Esophagus mucosa (tissue), 1 donor: ENCODE measurements at places on chromosomes 7 and 10.

DNA sequence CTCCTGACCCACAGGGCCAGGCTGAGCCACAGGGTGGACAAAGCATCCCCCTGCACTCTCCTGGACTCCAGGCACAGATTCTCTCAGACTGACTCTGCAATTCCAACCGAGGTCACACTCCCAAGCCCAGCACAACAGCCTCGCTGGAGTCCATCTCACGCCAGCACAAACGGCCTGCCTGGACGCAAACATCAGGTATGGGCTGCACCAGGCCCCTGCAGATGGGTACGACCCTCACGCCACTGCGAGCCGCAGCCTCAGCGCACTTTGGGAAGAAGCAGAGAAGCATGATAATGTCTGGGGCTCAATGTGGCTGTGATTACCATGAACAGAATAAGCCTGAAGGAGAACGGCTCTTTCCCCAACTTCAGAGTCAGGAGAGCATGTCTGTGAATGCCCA, 66.4 kb upstream of the CFAP46 start:
- ATAC-seq, result no peak

DNA sequence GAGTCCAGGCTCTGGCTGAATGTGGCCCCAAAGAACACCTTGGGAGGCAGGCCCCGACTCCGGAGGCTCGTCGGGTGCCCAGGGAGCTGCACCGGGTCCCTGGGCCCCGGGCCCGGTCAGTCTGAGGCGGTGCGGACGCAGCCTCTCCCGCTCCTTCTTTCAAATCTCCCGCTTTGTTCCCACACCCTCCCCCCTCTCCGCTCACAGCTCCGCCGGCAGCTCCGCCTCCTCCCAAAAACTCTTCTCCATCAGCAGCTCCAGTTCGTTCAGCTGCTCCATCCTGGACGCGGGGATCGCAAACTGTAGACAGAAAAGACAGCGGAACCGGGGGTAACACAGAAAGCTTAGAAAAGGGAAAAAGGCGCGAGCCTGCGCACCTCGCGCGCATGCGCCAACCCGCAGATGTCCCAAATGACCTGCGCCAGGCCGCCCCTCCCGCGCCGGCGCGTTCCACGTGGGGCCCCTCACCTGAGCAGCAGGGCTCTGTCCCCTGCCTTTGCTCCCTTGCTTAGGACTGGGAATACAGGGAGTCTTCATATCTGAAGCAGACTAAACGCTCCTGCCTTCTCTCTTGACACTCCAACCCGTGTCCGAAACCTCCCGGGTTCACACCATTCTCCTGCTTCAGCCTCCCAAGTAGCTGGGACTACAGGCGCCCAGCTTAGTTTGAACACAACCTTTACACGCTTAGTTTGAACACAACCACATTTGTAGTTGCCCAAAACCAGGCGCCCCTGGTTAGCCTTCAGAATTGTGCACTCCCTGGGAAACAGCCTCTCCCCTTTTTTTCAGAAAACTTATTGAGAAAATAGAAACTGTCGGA, at the start of gene DNA2:
Gene DNA2, minus strand, starts transcription at position 388 of the 823 bp plus-strand sequence. Its CDS starts 109 bp downstream, at position 279.
- peak; percentile 86 for ATAC-seq

GRCh38 chr7:37823557-37823956, 24.8 kb upstream of the NME8 start:
- no peak for ATAC-seq

- no peak for ATAC-seq
Observed at GRCh38 chr10:91090761-91091529, 129.5 kb upstream of the PCGF5 start.

GRCh38 chr7:43037531-43037930, 74.9 kb upstream of the HECW1 start:
- ATAC-seq, result no peak

DNA sequence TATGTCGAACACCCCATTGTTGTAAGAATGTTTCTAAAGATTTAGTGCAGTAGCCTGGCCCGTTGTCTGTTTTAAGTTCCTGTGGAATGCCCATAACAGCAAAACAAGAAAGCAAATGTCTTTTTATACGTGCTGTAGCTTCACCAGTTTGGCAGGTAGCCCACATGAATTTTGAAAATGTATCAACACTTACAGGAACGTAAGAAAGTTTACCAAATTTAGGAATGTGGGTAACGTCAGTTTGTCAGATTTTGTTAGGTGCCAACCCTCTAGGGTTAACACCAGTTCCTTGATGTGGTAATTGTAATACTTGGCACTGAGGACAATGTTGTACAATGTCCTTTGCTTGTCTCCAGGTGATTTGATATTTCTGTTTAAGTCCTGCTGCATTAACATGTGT, 3.2 kb upstream of the GIMAP4 start:
- no peak for ATAC-seq

DNA sequence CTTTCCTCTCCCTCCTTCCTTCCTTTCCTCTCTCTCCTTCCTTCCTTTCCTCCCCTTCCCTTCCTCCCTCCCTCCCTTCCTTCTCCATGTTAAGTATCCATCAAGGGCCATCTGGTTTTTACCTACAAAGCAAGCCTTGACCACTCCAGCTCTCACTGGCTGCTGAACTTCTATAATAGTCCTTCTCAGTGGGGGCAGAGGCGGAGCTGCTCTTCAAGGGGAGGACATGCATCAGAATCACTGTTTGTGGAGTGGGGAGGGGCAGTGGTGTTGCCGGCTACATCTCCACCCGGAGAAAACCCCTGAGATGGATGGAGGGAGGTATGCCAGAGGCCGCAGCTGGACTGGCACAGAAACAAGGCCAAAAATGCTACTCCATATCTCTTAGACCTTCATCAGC, 25.9 kb downstream of the LAMB1 start:
- ATAC-seq, result no peak

GRCh38 chr10:93406364-93407145, 75.6 kb downstream of the MYOF start:
- ATAC-seq, result peak; percentile 51

DNA sequence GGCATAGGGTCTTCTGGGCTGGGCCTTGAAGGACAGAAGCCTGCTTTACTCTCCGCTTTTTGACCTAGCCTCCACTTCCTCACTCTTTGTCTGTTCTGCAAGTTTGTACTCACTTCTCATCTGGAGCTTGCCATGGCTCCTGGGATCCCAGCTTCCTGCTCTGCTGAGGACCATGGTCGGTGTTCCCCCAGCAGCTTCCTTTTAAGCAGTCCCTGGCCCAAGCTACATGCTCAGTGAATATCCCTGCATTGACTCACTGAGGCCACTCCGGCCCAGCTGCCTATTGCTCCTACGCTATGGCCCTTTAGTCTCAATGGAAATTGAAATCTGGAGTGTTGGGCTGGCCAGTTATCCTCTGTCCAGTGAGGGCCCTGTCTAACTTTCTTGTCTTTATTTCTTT, 427.7 kb downstream of the RPS24 start:
- ATAC-seq, result no peak

DNA sequence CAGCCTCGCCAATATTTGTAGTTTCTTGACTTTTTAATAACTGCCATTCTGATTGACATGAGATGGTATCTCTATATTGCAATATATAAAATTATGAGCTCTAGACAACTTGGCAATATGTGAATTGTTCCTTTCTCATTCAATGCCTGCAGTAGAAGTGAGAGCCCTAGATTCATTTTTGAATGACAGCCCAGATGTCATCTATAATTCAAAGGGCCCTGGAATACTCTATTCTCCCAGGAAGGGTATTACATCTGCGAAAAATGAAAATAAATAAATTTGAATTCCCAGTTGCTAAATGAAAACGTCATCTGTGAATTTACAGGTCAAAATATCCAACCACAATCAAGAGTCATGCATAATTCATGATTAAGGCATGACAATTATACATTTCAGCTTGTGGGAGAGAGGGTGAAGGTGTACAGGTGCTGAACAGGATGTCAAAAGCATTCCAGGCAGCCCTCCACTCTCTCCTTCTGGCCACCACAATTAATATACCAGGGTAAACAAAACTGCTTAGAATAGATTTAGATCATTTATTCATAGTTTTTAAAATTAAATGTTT, 1147.3 kb downstream of the XPNPEP1 start:
- no peak for ATAC-seq

DNA sequence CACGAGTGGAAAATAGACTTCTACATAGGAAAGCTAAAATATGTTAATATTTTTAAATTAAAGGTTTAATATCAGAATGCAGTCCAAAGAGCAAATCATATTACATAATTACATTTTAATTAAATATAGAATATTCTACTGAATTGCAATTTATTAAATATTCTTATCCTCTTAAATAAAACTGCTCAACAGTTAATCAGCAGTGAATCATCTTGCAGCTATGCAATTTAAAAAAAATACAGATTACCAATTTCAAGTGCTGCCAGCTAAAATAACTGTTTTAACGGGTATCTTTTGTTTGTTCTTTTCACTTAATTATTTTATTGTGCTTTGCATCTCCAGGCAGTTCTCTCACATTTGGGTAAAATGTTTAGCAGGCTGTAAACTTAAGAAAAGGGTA, 82.2 kb downstream of the ZNRF2 start:
- ATAC-seq, result no peak

DNA sequence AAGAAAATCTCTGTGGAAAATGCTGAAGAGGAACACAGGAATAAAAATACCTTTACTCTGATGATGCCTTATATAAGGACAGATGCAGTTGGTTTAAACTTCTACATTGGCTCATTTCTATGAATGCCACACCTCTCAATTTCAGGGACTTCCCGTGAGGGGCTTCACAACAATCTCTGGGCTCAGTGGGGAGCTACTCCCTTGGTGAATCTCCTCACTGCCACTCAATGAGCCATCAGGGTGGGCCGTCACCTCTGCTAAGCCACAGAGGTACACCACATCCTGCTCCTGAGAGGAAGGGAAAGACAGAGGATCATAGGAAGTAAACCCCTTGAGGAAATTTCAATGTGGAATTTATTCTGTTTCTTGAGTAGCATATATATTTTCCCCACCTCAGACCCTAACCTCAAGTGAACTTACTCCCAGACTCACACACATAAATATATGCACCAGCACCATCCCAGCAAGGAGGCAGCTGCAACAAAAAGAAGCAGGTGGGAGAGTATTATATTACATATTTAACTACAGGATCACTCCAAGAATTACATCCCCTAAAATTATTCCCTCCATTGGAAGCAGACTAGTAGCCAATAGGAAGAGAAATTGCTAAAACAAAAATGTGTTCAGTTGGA, 63.3 kb upstream of the PRSS1 start:
- no peak for ATAC-seq

DNA sequence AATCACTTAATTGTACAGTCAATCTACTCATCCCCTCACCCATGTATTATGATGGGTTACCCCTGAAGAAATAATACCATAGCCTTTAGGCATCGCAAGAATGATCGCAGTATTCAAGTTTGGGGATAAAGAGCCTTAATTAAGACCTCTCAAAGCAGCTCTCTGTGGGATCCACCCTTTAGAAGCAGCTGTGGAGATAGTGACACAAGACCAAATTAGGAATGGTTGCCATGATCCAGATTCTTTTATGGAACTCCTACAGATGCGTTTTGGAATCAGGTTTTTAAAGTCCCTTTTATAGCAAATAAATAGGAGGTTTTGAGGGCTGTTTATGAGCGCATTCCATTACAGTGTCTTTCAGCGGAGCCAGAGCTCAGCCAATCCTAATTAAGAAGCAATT, 12.2 kb downstream of the TES start:
- ATAC-seq, result no peak

DNA sequence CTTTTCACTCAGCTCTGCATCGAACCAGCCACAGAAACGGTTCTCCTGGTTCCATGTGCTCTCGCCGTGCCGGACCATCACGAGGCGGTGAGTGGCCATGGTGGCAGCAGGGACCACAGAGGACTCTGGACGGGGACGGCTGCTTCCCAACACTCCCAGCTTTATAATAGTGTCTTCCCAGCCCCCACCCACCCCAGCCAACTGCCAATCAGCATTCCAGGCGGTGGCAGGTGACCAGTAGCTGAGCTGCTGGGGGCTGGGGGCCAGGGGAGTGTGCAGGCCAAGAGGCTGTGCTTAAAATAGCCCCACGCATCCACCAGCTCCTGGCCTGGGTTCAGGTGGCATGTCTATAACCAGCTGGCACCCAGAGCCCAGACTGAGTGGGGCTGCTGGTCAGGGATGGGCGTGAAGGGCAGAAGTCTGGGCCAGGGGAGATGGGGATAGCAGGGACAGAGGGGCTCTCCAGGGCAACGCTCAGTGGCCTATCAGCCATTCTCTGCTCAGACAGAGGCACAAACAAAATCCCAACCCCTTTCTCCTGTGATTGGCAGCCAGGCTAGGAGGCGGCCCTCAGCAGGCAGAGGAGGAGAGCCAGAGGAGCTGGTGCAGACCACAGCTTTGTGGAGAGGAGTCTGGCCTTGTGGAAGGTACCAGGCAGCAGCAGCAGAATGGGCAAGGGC, at the start of gene PGAM2:
Gene PGAM2, minus strand, starts transcription at position 137 of the 680 bp plus-strand sequence. Its CDS starts 38 bp downstream, at position 99.
- ATAC-seq, result peak; percentile 26

- ATAC-seq, result no peak
Observed at GRCh38 chr10:1538121-1538520, 199.2 kb downstream of the ADARB2 start.

GRCh38 chr10:70784471-70784870, 706 bp downstream of the TBATA start:
- ATAC-seq, result peak; percentile 43

- ATAC-seq, result no peak
Observed at GRCh38 chr10:13016426-13016825, 14.9 kb upstream of the CCDC3 start.

DNA sequence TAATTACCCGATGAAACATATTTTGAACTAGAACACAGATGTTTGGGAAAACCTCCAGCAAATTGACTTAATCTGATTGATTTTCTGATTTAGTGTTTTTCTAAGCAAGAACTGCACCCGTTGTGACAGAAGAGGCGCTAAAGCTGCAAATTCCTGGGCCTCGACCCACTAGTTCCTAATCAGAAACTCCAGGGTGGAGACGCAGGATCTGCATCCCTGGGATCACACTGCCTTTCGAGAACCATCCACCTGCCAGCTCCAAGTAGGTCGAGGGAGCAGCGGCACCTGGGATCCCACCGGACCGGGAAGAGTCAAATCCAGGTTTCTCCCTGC, 136.8 kb upstream of the CDCA7L start:
- ATAC-seq, result no peak

- ATAC-seq, result no peak
Observed at GRCh38 chr7:111513566-111513965, 48.7 kb downstream of the IMMP2L start.

DNA sequence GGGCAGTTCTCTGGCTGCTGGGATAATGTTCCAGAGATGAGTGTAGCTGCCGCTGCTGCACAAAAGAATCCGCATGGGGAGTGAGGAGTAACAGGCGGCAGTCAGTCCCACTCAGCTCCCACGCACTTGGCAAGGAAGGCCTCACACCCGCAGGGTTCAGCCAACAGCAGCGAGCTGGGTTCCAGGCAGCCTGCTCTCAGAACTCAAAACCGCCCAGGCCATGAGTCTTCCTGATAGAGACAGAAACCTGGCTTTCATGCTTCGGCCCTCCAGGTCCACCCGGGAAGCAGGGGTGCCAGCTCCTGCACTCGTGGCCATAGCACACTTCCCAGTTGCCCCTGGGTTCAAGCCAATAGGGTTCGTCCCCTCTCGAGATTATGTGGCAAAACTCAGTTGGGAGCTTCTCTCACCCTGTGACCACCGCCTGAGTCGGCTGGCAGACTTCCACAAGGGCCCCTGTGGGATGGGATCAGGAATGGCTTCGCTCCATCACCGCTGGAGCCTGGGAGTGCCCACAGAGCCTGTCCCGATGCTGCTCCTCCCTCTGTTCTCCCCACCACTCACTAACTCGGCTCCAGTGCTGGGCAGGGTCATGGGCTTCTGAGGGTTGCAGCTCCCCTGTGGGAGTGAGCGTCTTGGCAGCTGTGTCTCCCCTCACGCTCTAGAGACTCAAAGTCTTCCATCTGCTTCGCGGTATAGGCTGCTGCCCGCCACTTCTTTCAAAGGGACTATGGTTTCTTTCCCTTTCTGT, 20.6 kb downstream of the CLRN3 start:
- ATAC-seq, result no peak
